ENCODE measurements at places on chromosomes 12 and 14. TPM values are rescaled to one million over a fixed set of nuclear protein-coding genes. Genes with fewer than 3 reads are reported as not detected.

VRTN gene
- not detected for polyA plus RNA-seq

CDH24 gene
- 0.53 TPM for polyA plus RNA-seq

PRB2 gene
- not detected for polyA plus RNA-seq

TRHDE gene
- polyA plus RNA-seq: not detected

CATSPERB gene
- 1.4 TPM for polyA plus RNA-seq

TPH2 gene
- not detected for polyA plus RNA-seq
